ENCODE measurements at places on chromosomes 6 and 20.

GRCh38 chr6:107711412-107712236 lies 112.5 kb downstream of the SCML4 start:
- DNase-seq, result no peak

DNA sequence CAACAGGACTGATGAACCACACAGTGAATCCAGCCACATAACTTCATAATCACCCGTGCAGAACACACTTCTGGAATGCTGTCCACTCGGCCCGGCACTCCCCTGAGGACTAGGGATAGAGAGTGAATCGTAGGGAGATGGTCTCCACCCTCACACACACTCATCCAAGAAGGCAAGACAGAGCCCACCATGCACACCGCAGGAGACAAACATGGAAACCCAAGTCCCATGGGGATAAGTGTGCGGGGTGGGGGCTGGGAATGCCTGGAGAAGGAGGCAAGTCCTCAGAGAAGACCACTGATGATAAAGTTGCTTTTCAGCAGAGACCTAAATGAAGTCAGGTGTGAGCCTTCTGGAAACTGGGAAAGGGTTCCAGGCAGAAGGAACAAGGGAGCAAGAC lies 399.2 kb upstream of the AGPAT4 start:
- DNase-seq, result no peak

DNA sequence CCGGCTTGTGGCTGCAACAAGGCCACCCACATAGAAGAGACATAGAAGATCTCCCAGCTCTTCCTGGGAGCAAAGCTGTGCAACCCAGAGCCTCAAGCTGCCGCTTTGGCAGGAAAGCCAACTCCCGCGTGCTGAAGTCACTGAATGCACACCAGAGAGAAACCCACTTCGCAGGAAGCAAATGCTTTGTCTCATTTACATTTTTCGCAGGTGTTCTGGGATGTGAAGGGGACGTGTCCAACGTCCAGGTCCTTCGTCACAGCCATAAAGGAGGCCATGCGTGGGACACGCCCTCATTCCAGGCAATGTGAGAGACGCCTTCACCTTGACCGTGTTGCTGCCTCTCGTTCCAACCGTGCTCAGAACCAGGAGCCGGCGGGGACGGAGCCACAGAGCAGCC lies 24.4 kb downstream of the KCNQ2 start:
- DNase-seq, result no peak

- DNase-seq, result no peak
These were observed 8.1 kb downstream of the CCR6 start for GRCh38 chr6:167130712-167131684.

DNA sequence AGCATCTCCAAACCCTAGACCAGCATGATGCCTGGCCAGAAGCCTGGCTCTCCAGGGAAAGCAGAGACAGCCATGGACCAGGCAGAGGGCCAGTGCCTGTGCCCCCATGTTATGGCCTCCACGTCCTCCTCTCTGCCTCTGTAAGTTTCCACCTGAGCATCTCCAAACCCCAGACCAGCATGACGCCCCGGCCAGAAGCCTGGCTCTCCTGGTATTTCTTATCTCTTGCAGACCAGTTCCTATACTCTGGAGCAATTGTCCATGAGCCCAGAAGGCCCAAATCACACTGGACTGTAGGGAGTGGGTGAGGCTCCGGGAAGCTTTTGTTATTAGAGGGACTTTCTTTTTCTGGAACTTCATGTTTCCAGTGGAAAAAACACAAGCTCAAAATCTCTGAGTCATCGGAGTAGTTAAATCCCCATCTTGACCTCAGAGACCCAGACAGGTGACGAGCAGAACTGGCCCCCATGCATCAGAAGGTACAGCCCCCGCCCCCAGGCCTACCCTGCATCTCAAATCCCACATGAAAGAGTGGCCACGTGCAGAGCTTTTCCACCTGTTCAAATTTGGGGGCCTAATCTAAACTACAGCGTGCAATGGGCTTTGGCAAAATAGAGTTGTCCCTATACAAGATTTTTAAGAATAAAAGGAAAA lies 110.2 kb upstream of the FOXQ1 start:
- DNase-seq, result no peak

GRCh38 chr20:25476106-25477013 lies 68.9 kb downstream of the GINS1 start:
- DNase-seq, result no peak

DNA sequence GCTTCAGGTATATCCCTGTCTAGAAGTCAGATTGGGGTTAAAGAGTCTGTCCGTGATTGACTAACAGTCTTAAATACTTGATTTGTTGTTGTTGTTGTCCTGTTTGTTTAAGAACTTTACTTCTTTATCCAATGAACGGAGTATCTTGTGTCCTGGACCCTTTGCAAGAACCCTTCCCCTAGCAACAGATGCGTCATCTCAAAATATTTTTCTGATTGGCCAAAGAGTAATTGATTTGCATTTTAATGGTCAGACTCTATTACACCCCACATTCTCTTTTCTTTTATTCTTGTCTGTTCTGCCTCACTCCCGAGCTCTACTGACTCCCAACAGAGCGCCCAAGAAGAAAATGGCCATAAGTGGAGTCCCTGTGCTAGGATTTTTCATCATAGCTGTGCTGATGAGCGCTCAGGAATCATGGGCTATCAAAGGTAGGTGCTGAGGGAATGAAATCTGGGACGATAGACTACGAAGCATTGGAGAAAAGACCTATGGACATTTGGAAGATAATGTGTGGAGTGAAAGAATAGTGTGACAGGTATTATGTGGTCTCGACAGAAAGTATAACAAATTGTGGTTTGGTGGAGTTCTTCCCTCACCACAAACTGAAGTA lies at the start of gene HLA-DRA:
TSS of gene HLA-DRA (plus strand) at position 286 of the 613 bp plus-strand sequence. CDS start at position 350, 64 bp downstream.
- no peak for DNase-seq

DNA sequence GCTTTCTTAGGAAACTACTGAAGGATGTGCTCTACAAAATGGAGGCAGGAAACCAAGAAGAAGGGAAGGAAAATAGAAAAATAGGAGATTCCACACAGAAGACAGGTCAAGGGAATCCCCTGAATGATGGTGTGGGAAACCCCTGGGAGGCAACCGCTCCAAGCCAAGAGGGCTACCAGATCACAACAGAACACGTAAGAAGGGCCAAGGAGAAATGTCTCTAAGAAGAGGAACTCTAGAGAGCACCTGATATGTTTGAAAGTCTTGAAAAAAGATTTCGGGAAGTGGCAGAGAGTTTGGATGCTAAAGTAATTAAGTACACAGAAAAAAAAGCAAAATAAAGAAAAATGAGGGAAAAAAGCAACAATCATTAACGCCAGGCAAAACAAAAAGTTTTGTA lies 7.1 kb downstream of the KIF13A start:
- DNase-seq, result no peak

GRCh38 chr20:37745553-37745952 lies 51.7 kb downstream of the CTNNBL1 start:
- no peak for DNase-seq

DNA sequence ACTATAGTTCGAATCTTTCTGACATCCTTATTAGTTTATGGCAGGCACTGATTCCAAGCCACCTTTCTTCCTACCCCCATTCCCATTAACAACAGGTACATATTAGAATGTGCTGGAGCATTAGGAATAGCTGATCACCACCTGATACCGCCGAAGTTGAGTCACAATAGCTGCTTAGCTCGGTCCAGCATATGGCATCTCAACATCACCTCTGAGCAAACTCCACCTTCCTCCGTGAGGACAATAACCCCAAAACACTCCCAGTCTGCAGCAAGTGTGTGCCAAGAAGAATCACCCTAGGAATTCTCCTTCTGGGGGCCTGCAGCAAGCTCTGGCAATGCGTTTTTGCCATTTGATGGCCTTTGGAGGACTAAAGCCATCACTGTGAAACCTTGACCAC lies 8.7 kb downstream of the PMEPA1 start:
- DNase-seq, result no peak

GRCh38 chr20:38005903-38006302 lies 27.4 kb downstream of the TTI1 start:
- no peak for DNase-seq

DNA sequence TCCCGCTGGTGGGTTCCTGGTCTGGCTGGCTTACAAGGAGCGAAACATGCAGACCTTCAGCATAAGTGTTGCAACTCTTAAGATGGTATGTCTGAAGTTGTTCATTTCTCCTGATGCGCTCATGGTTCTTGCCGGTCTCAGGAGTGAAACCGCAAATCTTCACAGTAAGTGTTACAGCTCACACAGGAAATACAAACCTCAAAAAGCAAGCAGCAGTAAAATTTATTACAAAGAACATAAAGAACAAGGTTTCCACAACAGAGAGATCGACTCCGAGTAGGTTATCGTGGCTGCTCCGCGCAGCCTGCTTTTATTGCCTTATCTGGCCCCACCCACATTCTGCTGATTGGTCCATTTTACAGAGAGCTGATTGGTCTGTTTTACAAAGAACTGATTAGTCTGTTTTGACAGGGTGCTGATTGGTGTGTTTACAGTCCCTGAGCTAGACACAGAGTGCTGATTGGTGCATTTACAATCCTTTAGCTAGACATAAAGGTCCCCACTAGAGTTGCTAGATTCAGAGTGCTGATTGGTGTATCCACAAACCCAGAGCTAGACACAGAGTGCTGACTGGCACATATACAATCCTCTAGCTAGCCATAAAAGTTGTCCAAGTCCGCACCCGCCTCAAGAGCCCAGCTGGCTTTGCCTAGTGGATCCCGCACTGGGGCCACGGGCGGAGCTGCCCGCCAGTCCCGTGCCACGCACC lies 39.2 kb downstream of the TRIM27 start:
- DNase-seq, result no peak

- no peak for DNase-seq
These were observed 76.1 kb downstream of the SCAND1 start for GRCh38 chr20:35878113-35878625.

- DNase-seq, result no peak
These were observed 4.9 kb upstream of the APCDD1L start for GRCh38 chr20:58519940-58520712.

- DNase-seq, result no peak
These were observed 2.8 kb downstream of the ITPR3 start for GRCh38 chr6:33623895-33624381.

GRCh38 chr20:33719277-33719988 lies 677 bp downstream of the PXMP4 start:
- no peak for DNase-seq

DNA sequence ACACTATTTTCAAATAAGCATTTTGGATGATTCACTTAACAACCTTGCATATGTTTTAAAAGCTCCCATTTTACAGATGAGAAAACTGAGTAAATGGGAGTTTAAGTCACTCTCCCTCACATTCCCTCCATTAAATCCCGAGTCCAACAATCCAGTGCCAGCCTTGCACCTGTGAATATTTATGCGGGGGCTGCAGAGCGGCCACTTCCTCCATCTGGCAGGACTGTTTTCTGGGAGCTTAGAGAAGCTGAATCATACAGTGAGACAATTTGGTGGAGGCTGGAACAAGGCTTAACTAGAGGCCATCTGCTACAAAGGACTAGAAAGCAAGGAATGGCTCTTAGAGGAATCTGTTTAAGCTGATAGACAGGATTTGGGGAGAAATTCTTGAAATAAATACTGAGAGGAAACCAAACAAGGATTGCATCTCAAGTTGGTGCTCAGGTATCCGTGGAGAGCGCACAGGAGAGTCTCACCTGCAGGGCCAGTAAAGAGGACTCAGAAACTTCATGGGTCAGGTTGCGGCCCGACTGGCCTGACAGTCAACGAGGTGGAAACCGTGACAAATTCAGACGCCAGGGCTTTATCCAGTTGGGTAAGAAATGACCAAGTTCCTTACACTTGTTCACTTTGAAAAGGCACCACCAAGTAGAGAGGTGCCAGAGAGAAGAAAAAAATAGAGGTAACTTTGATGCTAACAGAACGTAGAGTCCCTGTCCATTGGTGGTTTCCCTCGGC lies 478.5 kb downstream of the QKI start:
- DNase-seq, result no peak

DNA sequence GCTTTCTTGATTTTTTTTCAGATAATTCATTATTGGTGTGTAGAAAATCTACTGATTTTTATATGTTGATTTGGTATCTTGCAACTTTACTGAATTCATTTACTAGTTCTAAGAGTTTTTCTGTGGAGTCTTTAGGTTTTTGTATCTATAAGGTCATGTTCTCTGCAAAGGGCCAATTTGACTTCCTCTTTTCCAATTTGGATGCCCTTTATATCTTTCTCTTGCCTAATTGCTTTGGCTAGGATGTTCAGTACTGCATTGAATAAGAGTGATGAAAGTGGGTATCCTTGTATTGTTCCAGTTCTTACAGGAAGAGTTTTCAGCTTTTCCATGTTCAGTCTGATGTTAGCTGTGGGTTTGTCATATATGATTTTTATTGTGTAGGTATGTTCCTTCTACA lies 14.4 kb upstream of the NKX2-4 start:
- no peak for DNase-seq

- no peak for DNase-seq
These were observed 45.0 kb downstream of the SULF2 start for GRCh38 chr20:47740121-47740861.

DNA sequence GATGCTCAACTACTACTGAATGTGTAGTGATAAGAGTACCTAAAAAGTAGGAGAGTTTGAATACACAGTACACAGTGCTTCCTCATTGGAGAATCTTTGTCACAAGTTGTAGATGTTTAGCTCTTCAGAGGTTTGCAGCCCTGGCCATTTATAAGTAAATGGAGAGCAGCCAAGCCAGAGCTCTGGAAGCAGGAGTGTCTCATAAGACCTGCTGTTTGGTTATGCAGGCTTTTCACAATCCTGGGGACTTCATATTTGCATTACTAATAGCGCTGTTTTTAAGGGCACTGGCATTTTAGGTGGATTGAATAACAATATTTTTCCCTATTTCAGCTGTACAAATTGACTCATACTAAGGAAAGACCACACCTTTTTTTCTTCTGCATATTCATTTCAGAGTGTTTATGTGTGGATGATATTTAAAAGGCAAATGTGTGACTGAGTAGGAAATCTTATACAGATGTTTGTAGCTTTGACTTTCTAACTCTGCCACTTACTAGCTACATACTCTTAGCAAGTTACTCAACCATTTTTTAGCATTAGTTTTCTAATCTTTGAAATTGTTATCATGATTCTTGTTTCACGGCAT lies 730.5 kb upstream of the MAP3K7 start:
- no peak for DNase-seq

GRCh38 chr6:137370871-137371633 lies 123.1 kb downstream of the OLIG3 start:
- no peak for DNase-seq

DNA sequence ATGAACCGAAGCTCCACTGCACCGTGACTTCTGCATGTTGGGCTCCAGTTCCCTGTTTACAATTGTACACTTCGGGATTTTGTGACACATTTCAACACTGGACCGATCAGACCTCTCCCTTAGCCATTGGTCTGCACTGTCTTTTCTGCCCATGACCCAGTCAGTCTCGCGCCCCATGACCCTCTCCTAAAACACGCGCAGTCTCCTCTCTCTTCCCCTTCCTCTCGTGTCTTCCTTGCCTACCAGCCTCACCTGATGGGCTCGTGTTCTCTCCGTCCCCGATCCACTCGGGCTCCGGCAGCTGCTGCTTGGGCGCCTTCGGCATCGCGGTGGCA lies 535 bp upstream of the ABCF1 start:
- DNase-seq, result no peak

Data from left ventricle myocardium superior (tissue), 1 donor.